ENCODE measurements at places on chromosomes 7 and 10. TPM values are rescaled to one million over a fixed set of nuclear protein-coding genes. Genes with fewer than 3 reads are reported as not detected.

The CDK14 gene
- 10.8 TPM for total RNA-seq

DNA sequence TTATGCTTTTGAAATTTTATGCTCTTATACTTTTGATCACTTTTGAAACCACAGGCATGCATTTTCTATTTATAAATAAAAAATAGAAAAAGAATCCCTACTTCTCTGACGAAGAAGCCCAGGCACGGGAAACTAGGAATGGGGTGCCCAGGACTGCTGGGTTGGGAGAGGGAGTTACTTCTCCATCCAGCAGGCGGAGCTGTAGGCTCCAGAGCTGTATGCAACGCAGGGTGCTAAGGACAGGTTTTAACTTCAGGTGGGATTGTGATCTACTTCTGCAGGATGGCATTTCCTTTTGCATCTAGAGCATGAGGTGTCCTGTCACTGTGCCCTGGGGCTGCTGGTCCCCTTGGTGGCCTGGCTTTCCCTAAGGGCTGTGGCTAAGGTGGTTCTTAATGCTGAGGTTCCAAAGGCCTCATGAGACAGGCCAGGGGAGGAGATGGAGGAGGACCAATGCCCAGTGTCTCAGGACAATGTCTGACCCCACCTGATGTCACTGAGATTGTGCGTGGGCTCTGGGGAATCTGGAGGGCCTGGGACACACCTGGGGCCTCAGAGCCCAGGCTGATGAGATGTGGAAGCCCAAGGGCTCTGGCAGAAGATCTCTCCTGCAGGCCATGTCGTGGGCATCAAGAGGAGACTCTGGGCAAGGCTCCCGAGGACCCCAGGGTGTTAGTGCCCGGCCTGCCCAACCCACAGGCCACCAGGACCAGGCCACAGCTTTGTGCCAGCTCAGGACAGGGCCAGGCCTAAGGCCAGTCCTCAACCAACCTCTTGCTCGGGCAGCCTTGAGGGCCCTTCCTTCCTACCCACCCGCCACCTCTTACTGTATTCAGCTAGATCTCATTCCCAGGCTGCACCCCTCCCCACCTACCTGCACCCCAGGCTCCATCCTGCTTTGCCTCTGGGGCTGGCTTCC, 507 bp downstream of the CCDC201 start:
- DNase-seq = no peak

DNA sequence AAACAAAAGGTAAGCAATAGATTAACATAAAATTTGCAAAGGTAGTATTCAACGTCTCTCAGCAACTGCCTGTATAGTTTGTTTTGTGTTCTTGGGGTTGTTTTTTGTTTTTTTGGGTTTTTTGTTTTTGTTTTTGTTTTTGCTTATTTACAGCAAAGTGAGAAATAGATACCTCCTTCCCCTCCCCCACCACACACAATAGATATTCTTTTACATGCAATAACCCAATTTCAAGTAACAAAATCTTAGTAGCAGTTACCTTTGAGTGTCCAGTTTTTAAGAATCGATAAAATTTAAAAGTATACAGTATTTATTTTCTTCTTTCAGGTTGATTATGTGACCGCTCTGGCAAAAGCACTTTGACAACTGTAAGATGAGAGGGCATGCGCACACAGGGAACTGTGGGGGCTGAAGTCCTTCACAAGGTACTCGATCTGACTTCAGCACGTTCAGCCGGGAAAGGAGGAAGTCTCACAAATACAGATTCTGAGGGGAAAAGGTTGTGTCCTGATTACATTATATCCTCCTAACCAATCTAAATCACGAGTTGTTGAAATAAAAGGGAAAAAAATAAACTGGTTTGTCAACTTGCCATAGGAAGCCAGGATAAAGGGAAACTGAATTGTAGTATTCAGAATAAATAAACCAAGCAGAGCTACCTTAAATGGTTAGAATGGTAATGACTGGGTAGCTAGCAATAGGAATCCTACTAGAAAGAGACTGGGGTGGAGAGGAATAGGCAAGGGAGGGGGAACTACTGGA, 47.8 kb downstream of the CPEB3 start:
- DNase-seq = no peak

DNA sequence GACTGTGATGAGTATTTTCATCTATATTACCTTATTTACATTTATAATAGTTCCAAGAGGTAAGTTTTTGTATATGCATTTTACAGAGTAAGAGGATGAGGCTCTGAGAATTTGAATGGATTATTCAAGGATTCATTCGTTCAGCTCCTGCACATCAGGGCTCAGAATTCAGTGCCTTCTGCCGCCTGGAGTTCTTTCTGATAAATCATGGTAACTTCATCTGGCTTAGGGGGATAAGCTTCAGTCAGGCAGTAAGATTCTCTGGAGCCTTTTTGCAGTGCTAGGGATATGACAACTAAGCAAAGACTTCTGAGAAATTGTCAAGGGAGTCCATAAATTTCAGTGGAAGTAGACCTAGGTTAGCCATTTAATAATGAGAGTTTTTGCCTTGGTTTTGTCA, 668.6 kb downstream of the NRG3 start:
- DNase-seq = no peak

- no peak for DNase-seq
Observed at GRCh38 chr10:125700355-125700911, 17.5 kb upstream of the TEX36 start.

DNA sequence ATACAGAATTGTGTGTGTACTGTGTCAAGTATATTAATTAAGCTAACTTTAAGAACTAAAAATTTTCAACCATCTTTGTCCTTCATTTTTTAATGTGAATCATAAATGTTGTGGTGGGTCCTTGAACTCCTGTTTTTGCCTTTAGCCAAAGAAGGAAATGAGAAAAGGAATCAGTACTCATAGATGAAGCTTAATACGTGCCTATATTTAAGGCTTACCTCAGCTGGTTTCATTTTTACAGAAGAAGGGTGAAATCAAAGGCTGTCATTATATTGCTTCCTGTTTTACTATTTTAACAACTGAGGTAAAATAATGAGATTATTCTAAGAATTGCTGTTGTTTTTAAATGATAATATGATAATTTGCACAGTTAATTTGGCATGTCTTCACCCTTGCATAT, 6.3 kb upstream of the SNX13 start:
- DNase-seq = no peak

DNA sequence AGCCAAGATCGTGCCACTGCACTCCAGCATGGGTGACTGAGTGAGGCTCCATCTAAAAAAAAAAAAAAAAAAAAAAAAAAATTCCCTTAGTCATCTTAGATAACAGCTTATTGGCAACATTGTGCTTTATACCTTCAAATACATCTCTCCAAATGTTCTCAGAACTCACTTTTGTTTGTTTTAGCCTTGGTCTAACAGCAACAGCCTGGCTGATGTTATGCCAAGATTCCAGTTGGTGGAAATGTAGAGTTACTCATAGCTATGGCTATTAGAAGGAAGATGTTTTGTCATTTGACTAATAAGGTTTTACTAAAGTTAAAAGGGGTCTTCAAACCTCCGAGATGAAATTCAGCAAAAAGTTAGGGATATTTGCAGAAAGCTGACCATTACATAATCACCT, 481.4 kb downstream of the NEBL start:
- peak; percentile 5 for DNase-seq

The DPCD gene
- 22.9 TPM for total RNA-seq

All from thoracic aorta (tissue), 2 donors.